A375 (cell line): ENCODE measurements at places on chromosomes 7 and 10. TPM values are rescaled to one million over a fixed set of nuclear protein-coding genes. Genes with fewer than 3 reads are reported as not detected.

Gene ARMS2
- total RNA-seq: not detected in 2 replicates

Gene SFRP4
- not detected in 2 replicates for total RNA-seq

Gene GPNMB
- total RNA-seq: 25.9 and 26.3 TPM in 2 replicates

Gene PNLIPRP3
- total RNA-seq: 0.03 TPM in 1 of 2 replicates, not detected in the other

Gene C10orf53
- not detected in 2 replicates for total RNA-seq

Gene WDFY4
- 0.26 TPM in 1 of 2 replicates, not detected in the other for total RNA-seq

Gene PLAU
- 0.90 and 1.5 TPM in 2 replicates for total RNA-seq

Gene FANK1
- total RNA-seq: 0.85 and 2.8 TPM in 2 replicates

Gene SPAG6
- 0.64 TPM in 1 of 2 replicates, not detected in the other for total RNA-seq

Gene VWDE
- 0.82 and 1.5 TPM in 2 replicates for total RNA-seq

Gene NXPH1
- total RNA-seq: not detected in 2 replicates

Gene KCNIP2
- total RNA-seq: 0.29 and 0.45 TPM in 2 replicates

Gene OR6B1
- not detected in 2 replicates for total RNA-seq

Gene PKD1L1
- 0.29 and 0.41 TPM in 2 replicates for total RNA-seq

Gene NME8
- not detected in 2 replicates for total RNA-seq

Gene SH2D4B
- total RNA-seq: 0.03 and 0.30 TPM in 2 replicates

Gene GPR15LG
- total RNA-seq: not detected in 2 replicates

Gene BLNK
- total RNA-seq: not detected in 2 replicates

Gene BTAF1
- 35.0 and 39.6 TPM in 2 replicates for total RNA-seq

Gene GPRIN2
- total RNA-seq: not detected in 2 replicates

Gene ALOX5
- 0.30 TPM in 1 of 2 replicates, not detected in the other for total RNA-seq

Gene GRID2IP
- total RNA-seq: 0.04 TPM in 1 of 2 replicates, not detected in the other

Gene SFMBT2
- 6.1 and 6.2 TPM in 2 replicates for total RNA-seq

Gene LIPK
- not detected in 2 replicates for total RNA-seq

Gene ASZ1
- not detected in 2 replicates for total RNA-seq

Gene CPXM2
- total RNA-seq: not detected in 2 replicates

Gene PLA2G12B
- not detected in 2 replicates for total RNA-seq

Gene CD36
- total RNA-seq: not detected in 2 replicates

Gene ACSM6
- total RNA-seq: not detected in 2 replicates

Gene AGMO
- 11.5 and 11.9 TPM in 2 replicates for total RNA-seq

Gene EBF3
- 16.1 and 18.5 TPM in 2 replicates for total RNA-seq

Gene C10orf105
- total RNA-seq: not detected in 2 replicates

Gene EVX1
- total RNA-seq: not detected in 2 replicates

Gene C10orf67
- not detected in 2 replicates for total RNA-seq

Gene DBF4
- total RNA-seq: 55.4 and 72.2 TPM in 2 replicates

Gene CYP26A1
- 0.32 and 0.91 TPM in 2 replicates for total RNA-seq

Gene VPS26A
- total RNA-seq: 11.7 and 12.3 TPM in 2 replicates

Gene TDRD1
- total RNA-seq: not detected in 2 replicates

Gene SCIN
- 0.21 and 0.23 TPM in 2 replicates for total RNA-seq

Gene CLDN4
- total RNA-seq: 6.8 and 8.0 TPM in 2 replicates

Gene PSTK
- total RNA-seq: 7.8 and 8.3 TPM in 2 replicates

Gene PNLIPRP1
- total RNA-seq: not detected in 2 replicates

Gene CFAP43
- 0.19 and 0.37 TPM in 2 replicates for total RNA-seq

Gene RNF133
- total RNA-seq: 0.29 and 0.49 TPM in 2 replicates

Gene GARIN1A
- total RNA-seq: 0.87 and 1.1 TPM in 2 replicates

Gene ABCB1
- 5.8 and 8.6 TPM in 2 replicates for total RNA-seq

Gene TBX20
- 2.2 and 2.9 TPM in 2 replicates for total RNA-seq

Gene ZNF365
- 3.3 and 4.1 TPM in 2 replicates for total RNA-seq

Gene TMEM168
- total RNA-seq: 19.7 and 23.7 TPM in 2 replicates
